ACHN (cell line): ENCODE measurements at places on chromosomes 2 and 18.
A peak's percentile ranks its signal among the peaks of the same experiment; 100 is the strongest.

DNA sequence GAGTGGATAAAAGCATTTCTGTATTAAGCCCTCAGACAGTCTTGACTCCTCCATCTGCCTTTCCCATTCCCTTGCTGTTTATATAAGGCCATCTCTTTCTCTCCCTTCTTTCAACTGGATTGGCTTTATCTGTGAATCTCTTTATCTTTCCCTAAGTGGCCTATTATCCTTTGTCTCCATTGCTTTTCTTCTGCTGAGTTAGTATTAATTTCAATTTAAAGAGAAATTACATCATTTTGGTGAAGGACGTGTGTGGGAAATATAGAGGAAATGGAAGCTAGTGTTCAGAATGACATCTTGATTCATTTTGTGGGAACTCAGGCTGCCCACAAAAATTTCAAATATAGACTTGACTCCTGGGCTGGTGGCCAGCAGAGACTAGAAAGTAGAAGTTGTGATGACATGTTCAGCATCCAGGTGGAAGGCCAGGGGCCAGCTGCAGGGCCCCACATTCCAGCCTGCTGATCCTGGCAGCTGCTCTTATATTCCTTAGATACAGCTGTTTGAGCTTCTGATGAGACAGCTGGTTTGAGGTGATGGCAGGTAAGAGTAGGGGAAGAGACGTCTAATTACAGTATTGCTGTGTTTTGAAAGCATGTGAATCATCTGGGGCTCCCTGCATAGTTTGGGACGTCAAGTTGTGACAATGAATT lies 52.3 kb downstream of the DIS3L2 start:
- DNase-seq: peak; percentile 93

DNA sequence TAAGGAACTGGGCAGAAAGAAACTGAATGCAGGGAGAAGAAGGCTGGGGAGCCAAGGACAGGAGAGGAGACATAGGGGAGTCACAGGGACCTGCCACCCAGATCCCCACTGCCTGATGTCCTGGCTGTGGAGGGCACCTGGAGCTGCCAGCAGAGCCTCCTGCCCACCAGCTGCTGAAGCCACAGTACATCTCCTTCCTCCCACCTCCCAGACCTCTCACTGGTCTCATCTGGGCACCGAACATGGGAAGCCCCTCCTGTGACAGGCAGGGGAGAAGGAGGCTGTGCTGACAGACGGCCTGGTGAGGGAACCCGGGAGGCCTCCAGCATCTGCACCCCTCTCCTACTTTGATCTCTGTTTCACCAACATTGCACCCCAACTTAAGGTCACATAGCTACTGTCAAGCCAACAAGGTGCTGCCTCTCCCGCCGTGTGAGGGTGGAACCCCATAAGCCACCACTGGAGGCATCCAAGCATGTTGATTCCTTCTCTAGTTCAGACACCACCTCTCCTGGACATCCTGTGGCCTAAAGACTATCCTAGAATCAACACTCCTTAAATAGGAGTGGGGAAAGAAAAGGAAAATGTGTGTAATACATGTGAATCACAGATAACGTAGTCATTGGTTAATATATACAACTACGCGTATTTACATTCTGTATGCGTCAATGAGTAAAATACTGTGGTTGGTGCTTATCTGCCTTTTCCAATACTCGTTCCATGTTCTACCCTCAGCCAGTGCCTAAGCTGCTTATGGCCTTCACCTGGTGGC lies 3.5 kb upstream of the RNPEPL1 start:
- DNase-seq: no peak

DNA sequence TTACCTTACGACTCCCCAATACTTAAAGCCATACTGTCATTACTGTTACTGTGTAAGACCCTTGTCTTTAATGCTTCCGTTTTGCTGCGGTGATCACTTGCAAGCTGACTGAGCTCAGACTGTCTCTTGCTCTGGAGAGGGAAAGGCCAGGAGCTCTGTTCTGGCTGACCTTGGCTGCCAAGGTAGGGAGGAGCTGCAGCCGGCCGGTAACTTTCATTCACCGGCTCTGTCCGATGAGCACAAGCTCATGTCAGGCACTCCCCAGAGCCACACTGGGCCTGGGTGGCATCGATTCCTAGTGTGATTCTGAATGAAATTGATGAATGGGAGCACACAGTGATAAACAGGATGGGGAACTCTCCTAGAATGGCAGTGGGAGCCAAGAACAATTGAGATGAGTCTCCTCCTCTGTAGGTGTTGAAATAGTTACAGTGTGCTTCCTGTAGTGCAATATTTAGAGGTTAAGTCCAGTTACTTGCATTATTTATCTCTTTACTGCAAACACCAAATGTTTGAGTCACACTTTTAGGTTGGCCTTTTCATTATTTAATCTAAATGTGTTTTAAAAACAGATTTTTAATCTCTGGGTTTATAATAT lies 100.9 kb downstream of the ATP9B start:
- no peak for DNase-seq

DNA sequence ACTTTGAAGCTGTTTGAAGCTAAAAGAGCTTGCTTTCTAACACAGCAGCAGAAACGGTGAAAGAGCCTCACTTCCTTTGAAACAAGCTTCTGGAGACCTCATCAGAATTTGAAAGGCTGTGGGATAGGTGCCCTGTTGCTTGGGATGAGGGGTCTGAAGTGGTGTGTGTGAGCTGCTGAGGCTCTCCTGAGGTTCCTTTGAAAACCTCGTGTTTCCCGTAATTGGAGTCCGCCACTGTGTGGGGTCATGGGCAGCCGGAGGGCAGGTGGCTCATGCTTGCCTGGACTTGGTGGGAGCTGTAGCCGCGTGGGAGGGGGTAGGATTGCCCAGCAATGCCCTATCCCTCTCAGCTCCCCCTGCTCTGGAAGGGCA lies 34.4 kb downstream of the CABLES1 start:
- no peak for DNase-seq

- DNase-seq: no peak
Observed at GRCh38 chr2:48284621-48285212, 245.2 kb upstream of the STON1 start.

GRCh38 chr18:79944746-79945117 lies 6.7 kb downstream of the SLC66A2 start:
- no peak for DNase-seq

DNA sequence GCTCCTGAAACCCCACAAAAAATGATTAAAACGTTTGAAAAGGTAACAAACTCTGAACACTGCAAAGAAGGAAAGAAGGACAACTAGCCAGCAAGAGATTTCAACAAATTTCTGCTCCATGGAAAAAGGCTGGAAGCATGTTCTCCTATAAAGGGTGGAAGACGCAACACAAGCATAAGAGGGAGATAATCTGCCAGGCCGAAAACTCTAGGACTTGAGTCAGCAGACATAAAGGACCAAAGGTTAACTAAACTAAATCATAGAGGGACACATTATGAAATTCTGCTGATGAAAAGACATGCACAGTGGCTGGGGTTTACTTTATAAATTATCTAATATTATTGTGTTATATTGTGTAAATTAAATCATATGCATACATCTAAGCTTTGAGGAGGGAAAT lies 6.8 kb downstream of the NPHP1 start:
- DNase-seq: no peak

GRCh38 chr2:74739129-74739528 lies 85.1 kb downstream of the SEMA4F start:
- DNase-seq: no peak

DNA sequence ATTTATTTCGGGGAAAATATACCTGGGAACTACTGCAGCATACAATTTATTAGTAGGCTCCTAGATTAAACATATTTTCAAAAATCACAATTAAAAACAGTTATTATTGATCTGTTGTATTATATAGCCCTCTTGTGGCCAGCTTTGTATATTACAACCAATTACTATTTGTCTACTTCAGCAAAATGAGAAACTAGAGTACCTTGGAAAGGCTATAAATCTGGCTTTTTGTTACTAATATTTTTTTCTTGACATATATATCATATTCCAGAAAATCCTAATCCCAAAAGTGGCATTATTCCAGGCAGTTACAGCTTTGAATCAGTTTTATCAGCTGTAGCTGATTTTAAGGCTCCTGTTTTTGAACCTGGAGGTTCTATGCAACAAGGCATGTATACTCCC lies 101.2 kb downstream of the UBR3 start:
- peak; percentile 70 for DNase-seq

DNA sequence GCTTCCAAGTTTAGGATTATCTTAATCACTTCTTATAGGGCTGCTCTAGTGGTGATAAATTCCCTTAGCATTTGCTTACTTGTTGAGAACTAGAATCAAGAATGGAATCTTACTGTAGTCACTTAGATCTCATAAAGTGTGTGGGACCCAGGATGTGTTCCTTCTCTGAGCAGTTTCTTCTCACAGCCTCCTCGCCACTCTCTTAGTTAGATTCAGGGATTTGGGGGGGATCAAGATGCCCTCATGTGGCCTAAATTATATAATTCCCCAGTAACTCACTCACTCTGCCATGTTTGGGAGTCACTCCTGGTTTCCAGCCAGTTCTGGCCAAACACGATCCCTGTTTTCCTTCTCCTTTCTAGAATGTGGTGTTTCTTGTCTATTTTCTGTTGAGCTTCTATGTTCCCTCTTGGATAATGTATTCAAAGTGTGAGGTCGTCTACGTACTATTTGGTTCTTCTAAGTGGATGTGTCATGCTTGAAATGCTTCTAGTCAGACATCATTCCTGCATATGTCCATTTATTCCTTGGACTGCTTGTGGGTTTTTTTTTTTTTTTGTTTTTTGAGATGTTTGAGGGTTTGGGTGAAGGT lies 414.9 kb upstream of the SYT4 start:
- DNase-seq: no peak

DNA sequence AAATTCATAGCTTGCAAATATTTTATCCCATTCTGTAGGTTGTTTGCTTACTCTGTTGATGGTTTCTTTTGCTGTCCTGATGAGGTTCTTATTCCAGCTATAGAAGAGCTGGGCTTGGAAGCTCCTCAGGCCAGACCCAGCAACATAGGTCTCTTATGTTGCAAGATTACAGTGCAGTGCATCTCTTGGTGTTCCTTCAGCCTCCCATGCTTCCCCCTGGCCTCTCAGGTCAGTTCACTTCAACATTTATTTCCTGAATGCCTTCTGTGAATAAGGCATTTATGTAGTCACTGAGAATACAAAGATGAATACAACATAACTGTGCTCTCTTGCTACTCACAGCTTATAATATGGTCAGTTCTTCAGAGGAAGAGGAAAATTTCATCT lies 179.0 kb upstream of the SLC39A10 start:
- DNase-seq: no peak

- DNase-seq: peak; percentile 40
Observed at GRCh38 chr2:220512419-220512818, 885.0 kb downstream of the SLC4A3 start.

GRCh38 chr2:228039752-228040534 lies 141.5 kb downstream of the SPHKAP start:
- DNase-seq: peak; percentile 51

GRCh38 chr2:235847576-235847975 lies 320.6 kb downstream of the GBX2 start:
- DNase-seq: no peak

DNA sequence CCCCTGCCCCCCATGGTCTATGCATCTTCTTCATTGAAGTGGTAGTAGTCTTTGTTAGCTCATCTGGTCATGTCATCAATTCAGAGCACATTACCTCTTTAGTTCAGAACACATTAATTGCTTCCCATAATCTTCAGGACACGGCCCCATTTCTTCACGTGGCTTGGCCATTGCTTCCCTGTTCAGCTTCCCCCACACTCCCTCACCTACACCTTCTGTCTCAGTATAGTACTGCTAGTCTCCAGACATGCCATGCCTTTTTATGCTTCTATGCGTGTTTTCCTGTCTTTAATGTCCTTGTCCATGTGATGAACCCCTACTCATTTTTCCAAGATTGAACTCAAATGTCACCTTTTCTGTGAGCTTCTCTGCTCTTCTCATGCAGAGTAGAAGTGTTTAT lies 35.1 kb downstream of the MSH2 start:
- DNase-seq: no peak

DNA sequence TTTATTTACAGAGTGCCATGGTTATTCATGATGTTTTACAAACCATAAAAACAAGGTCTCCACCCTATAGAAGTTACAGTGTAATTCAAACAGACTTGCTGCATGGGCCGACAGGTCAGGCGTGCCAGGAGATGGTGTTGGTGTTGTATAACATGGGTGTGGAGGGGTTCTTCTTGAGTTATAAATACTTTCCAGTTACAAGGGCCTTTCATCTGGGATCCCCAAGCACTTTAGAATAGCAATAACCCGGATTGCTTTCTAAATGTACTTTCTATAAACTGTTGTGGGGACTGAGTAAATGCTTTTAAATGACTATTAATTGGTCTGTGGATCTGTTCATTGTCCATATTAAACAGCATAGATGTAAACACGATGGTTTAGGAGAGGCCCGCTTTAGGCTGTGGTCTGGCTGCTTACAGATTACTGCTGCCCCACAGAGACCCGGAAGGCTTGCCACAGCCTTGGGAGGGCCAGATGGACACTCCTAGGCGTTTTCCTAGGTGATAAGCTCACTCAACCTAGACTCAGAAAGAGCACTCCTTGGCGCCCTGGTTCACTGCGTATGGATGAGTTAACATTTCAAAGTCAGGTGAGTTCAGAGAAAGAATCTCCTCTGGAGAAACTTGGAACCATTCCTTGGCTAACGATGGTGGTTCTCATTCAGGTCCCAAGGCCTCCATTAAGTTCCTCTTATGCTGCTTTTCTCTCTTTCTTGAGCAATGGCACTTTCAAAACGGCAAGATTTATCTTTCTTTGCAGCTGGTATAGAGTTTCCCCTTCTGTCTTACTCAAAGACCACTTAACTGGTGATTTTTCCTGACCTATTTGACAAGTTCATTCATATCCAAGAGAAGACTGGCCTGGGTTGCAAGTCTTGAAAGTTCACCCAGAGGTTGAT lies 3.6 kb upstream of the KIAA2012 start:
- no peak for DNase-seq

DNA sequence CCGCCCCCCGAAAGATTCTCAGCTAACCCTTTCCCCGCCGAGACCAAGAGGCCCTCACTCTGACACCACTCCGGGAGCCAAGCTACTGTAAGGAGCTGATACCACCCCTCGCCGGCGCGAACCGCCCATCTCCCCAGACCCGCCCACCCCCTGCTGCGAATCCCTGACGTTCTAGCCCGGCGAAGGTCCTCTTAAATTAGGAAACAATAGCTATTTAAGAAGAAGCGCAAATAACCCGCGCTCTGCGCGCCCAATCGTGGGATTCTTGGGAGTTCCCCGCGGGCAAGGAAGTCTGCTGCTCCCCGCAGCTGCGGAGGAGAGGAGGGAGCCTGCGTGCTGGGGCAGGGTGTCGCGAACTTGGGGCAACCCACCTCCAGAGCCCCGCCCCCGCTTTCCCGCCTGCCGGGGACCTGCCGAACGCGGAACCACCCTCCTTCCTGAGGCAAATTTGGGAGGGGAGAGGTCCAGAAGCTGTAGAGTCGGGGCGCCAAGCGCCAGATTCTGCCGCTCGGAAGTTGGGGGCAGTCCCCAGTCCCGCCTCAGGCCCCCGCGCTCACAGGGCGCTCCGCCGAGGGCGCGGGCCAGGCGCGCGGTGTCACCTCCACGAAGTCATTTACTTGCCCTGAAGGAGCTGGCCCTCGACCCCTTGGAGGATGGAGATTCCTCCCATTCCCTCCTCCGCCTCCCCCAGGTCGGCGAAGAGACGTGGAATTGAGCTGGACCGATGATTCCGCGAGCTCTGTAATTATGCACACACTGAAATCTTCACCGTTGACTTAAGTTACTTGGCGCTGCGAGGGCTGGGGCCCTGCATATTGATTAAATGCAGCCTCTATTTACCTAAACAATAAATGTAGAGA lies 8.4 kb upstream of the SP9 start:
- DNase-seq: no peak

GRCh38 chr2:215553946-215554345 lies 118.1 kb upstream of the FN1 start:
- no peak for DNase-seq
